ENCODE measurements at places on chromosomes 1 and 21.

DNA sequence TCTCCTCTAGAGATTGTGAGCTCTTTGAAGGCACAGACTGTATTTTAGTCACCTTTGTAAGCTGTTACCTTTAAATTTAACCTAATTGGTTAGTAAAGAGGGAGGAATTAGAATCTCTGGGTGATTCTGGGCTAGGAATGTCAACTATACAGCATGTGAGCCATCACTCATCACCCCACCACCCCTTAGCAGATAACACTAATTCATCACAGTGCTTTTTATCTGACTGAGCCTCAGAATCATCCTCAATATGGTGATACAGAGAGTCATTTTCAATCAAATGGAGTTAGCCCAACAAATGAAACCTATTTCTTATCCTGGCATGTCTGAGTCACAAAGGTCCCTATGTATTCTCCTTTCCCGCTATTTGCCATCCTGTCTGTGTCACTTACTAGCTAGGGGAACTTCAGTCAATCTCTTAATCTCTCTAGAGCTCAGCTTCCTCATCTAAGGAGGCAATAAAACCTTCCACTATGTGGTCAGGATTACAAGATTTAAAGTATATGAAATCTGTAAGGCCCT, 13.3 kb downstream of the KCNJ10 start:
- H3K27me3 ChIP-seq: no peaks in the 10 kb centered on the region
- no peak overlapping the region for H3K4me3 ChIP-seq
- H3K4me1 ChIP-seq: no peaks in the 10 kb centered on the region
- no peak overlapping the region for H3K27ac ChIP-seq
- H3K36me3 ChIP-seq: no peaks in the 10 kb centered on the region

DNA sequence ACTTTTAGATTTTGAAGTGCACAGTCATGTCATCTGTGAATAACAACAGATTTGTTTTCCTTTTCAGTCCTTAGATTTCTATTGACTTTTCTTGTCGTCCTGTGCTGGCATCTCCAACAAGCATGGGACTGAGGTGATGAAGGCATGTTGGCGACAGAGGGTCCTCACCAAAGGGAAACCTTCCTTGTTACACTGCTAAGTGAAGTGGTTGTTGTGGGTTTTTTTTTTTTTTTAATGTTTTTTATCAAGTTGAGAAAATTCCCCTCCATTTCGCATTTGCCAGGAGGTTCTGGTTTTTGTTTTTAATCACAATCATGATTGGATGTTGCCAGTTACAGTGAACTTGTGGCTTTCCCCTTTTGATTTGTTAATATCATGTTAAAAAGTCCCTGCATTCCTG, 24.0 kb downstream of the AGPAT3 start:
- no peaks in the 10 kb centered on the region for H3K27me3 ChIP-seq
- no peaks in the 10 kb centered on the region for H3K36me3 ChIP-seq
- no peak for DNase-seq

DNA sequence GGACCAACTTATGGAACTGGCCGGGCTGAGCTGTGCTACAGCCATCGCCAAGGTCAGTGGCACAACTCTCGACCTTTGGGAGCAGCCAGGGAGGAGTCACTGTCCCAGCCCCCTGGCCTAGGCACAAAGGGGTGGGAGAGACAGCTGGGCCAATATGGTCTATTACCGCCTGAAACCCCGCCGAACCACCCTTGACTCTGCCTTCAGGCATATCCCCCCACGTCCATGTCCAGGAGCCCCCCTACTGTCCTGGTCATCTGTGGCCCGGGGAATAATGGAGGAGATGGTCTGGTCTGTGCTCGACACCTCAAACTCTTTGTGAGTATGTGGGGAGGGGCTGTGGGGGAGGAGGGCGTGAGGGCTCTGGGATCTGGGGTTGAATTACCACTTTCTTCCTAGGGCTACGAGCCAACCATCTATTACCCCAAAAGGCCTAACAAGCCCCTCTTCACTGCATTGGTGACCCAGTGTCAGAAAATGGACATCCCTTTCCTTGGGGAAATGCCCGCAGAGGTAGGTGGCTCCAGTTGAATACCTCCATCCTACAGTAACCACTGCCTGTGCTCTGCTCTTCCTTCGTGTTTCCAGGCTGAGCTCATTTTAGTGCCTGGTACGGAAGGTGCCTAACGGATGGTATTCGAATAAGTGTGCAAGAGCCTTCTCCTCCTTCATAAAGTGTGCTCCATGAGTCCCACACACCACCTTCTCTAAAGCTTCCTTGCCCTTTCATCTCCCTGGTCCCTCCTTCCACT, 758 bp downstream of the NAXE start:
- peak overlapping the region; percentile 65 for H3K4me3 ChIP-seq
- peaks cover 20% of the 10 kb centered on the region for H3K4me1 ChIP-seq
- DNase-seq: no peak

GRCh38 chr1:214280386-214281020, 456 bp upstream of the SMYD2 start:
- peaks cover 24% of the 10 kb centered on the region for H3K4me1 ChIP-seq
- DNase-seq: no peak
- no peaks in the 10 kb centered on the region for H3K27me3 ChIP-seq
- H3K36me3 ChIP-seq: no peaks in the 10 kb centered on the region
- H3K4me3 ChIP-seq: peak overlapping the region; percentile 85

- no peak overlapping the region for H3K4me3 ChIP-seq
- H3K27ac ChIP-seq: no peak overlapping the region
- H3K27me3 ChIP-seq: no peaks in the 10 kb centered on the region
Measured at GRCh38 chr1:213399695-213400094, 348.7 kb downstream of the RPS6KC1 start.

DNA sequence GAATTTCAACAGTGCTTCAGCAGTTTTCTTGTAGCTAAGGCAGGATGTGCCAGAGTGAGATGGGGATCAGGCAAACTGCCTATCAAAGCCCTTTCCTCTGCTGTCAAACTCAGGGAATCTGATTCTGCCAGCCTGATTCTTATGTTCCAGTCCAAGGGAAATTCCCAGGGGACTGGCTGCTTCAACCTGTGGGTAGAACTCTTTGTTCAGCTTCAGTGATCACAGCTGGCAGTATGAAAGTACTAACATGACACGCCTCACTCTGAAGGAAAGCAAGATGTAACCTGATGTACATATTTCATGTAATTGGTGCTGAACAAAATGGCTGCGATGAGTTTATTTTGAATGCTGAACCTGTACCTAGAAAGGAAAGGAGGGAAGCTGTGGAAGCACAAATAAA, 40.1 kb upstream of the SLC5A9 start:
- H3K27me3 ChIP-seq: no peaks in the 10 kb centered on the region
- no peak overlapping the region for H3K27ac ChIP-seq
- H3K36me3 ChIP-seq: no peaks in the 10 kb centered on the region
- no peak overlapping the region for H3K4me3 ChIP-seq
- no peak for DNase-seq
- H3K4me1 ChIP-seq: no peaks in the 10 kb centered on the region

DNA sequence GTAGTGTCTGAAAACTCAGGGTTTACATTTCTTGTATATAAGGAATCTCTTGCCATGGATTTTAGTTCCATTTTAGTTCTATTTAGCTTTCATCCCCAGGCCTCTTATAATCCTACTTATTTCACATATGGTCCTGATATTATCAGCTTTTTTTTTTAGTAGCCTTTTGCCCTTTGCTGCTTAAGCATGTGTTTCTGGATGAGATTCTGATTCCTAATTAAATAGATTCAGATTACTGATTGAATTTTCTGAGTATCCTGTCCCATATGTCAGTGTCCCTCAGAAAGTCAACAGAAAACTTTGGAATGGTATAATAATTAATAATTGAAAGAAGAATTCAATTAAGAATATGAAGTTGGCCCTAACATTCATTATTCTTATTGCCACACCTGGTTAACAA, 134.7 kb upstream of the HOOK1 start:
- H3K27ac ChIP-seq: no peak overlapping the region
- H3K36me3 ChIP-seq: no peaks in the 10 kb centered on the region
- DNase-seq: no peak
- H3K4me3 ChIP-seq: no peak overlapping the region
- no peaks in the 10 kb centered on the region for H3K27me3 ChIP-seq
- peaks cover 28% of the 10 kb centered on the region for H3K4me1 ChIP-seq

GRCh38 chr1:208653426-208653825, 409.2 kb upstream of the PLXNA2 start:
- no peaks in the 10 kb centered on the region for H3K36me3 ChIP-seq
- H3K27ac ChIP-seq: no peak overlapping the region
- no peaks in the 10 kb centered on the region for H3K4me1 ChIP-seq
- DNase-seq: no peak
- H3K4me3 ChIP-seq: no peak overlapping the region

DNA sequence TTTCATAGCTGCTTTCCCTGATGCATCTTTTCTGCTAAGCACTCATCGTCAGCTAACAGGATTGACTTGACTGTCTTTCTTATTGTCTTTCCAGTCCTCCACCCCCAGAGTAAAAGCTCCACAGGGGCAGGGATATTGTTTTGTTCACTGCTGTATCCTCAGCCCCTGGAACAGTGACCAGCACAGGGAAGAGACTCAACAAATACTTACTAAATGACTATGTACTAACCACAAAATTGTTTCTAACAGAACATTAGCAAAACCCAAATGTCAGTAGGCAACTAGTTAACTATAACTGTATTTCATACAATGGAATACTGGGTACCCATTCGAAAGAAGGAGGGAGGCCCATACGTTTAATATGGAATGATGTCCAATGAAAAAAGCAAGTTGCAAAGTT, 53.0 kb downstream of the BCAR3 start:
- DNase-seq: no peak
- no peaks in the 10 kb centered on the region for H3K36me3 ChIP-seq
- no peak overlapping the region for H3K27ac ChIP-seq
- no peaks in the 10 kb centered on the region for H3K27me3 ChIP-seq
- H3K4me3 ChIP-seq: no peak overlapping the region

- no peaks in the 10 kb centered on the region for H3K36me3 ChIP-seq
- no peak overlapping the region for H3K27ac ChIP-seq
- DNase-seq: no peak
- H3K4me3 ChIP-seq: no peak overlapping the region
- H3K4me1 ChIP-seq: no peaks in the 10 kb centered on the region
Measured at GRCh38 chr1:51444096-51444495, 75.0 kb downstream of the EPS15 start.

GRCh38 chr1:197919346-197920066, 2.3 kb downstream of the LHX9 start:
- DNase-seq: no peak
- H3K4me1 ChIP-seq: peaks cover 51% of the 10 kb centered on the region
- no peak overlapping the region for H3K27ac ChIP-seq
- H3K36me3 ChIP-seq: no peaks in the 10 kb centered on the region

DNA sequence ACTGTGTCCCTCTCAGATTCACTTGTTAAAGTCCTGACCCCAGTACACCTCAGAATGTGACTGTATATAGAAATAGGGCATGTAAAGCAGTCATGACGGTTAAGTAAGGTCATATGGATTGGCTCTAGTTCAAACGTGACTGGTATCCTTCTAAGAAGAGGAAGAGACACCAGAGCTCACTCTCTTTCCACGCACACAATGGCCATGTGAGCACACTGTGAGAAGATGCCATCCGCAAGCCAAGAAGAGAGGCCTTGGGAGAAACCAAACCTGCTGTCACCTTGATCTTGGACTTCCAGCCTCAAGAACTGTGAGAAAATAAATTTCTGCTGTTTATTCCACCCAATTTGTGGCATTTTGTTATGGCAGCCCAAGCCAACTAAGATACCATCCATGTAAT, 56.8 kb upstream of the IRF2BP2 start:
- no peak overlapping the region for H3K27ac ChIP-seq
- no peaks in the 10 kb centered on the region for H3K27me3 ChIP-seq
- no peak for DNase-seq
- H3K4me3 ChIP-seq: no peak overlapping the region
- H3K36me3 ChIP-seq: no peaks in the 10 kb centered on the region

DNA sequence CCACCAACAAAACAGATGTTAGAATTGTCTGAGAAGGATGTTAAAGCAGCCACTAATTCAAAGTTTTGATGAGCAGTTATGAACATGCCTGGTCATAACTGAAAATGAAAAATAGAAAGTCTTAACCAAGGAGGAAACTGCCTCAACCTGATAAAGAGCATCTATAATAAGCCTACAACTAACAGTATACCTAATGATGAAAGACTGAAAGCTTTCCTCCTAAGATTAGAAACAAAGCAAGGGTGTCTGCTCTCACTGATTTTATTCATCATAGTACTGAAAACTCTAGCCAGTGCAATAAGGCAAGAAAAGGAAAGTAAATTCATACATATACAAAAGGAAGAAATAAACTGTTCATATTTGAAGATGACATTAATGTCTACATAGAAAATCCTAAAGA, 82.0 kb downstream of the KCNK1 start:
- no peak overlapping the region for H3K4me3 ChIP-seq
- no peaks in the 10 kb centered on the region for H3K36me3 ChIP-seq
- no peak for DNase-seq
- no peak overlapping the region for H3K27ac ChIP-seq
- no peaks in the 10 kb centered on the region for H3K27me3 ChIP-seq
- no peaks in the 10 kb centered on the region for H3K4me1 ChIP-seq

DNA sequence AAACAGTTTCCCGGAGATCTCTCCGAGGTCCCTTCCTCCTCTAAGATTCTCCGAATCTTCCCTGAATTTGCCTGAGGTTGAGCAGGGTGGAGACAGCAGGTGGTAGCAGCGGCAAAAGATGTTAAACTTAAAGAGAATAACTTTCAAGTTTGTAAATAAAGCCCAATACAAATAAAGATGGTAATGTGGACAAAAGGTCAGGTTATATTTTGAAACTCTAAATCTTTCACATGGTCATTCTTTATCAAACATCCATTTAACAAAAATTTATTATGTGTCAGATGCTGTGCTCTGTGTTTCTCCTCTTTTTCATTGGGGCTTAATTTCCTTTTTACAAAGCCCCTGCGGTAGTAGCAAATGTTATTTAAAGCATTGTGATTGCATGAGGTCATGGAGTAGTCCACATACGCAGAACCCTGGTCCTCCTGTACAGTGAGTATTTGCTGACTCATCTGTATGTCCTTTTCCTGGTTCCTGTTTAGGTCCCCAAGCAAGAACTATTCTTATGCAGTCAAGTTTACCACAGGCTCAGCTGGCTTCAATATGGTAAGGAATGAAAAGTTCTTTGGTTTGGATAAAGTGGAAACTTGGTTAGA, 119.2 kb downstream of the ITSN1 start:
- no peaks in the 10 kb centered on the region for H3K27me3 ChIP-seq
- H3K4me1 ChIP-seq: peaks cover 25% of the 10 kb centered on the region
- DNase-seq: no peak
- peak overlapping the region; percentile 66 for H3K27ac ChIP-seq
- no peak overlapping the region for H3K4me3 ChIP-seq

GRCh38 chr1:41611932-41612450, 127.5 kb upstream of the EDN2 start:
- H3K27ac ChIP-seq: no peak overlapping the region
- DNase-seq: peak; percentile 67
- H3K4me1 ChIP-seq: peaks cover 16% of the 10 kb centered on the region

GRCh38 chr1:220800262-220800661, 13.5 kb downstream of the MTARC1 start:
- no peaks in the 10 kb centered on the region for H3K27me3 ChIP-seq
- no peaks in the 10 kb centered on the region for H3K36me3 ChIP-seq
- no peak overlapping the region for H3K27ac ChIP-seq
- no peaks in the 10 kb centered on the region for H3K4me1 ChIP-seq
- H3K4me3 ChIP-seq: no peak overlapping the region

- H3K4me1 ChIP-seq: no peaks in the 10 kb centered on the region
- no peaks in the 10 kb centered on the region for H3K27me3 ChIP-seq
- no peak overlapping the region for H3K27ac ChIP-seq
- no peak for DNase-seq
- H3K4me3 ChIP-seq: no peak overlapping the region
Measured at GRCh38 chr21:40640266-40640789, 206.6 kb downstream of the DSCAM start.

- H3K4me3 ChIP-seq: no peak overlapping the region
- no peaks in the 10 kb centered on the region for H3K4me1 ChIP-seq
- H3K27me3 ChIP-seq: no peaks in the 10 kb centered on the region
- H3K27ac ChIP-seq: no peak overlapping the region
- H3K36me3 ChIP-seq: no peaks in the 10 kb centered on the region
- no peak for DNase-seq
Measured at GRCh38 chr1:231188072-231188471, 26.2 kb downstream of the TRIM67 start.

Measured in vagina (tissue), 2 donors.